RPMI8226 (cell line): ENCODE measurements at places on chromosomes 16 and 17.
A peak's percentile ranks its signal among the peaks of the same experiment; 100 is the strongest.

DNA sequence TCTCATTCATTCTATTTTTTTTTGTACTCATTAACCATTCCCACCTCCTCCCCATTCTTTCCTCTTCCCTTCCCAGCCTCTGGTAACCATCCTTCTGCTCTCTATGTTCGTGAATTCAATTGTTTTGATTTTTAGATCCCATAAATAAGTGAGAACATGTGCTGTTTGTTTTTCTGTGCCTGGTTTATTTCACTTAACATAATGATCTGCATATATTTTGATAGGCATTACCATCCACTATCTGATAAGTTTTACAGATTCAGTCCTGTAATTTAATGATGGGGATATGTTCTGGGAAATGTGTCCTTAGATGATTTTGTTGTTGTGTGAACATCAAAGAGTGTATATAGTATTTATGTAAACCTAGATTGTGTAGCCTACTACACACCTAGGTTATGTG lies 77.5 kb upstream of the CPHXL start:
- no peak for DNase-seq

DNA sequence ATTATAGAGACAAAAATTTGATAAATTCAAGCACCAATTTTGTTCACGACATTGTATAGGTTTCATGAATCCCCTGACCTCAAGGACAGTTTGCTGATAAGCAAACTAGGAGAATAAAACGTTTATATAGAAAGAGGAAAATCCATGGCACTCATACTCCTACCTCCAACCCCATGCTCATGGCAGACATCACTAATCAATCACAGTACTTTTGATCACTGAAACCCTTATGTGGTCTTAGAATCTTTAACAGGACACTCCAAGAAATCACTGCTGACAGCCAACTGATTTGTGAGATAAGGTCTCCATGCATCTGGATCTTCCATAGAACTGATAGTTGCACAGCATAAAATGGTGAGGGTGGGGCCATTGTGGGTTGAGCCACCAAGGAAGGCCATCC lies 4.7 kb upstream of the NHERF1 start:
- DNase-seq = no peak

- DNase-seq = no peak
These were observed 261 bp upstream of the B4GALNT2 start for GRCh38 chr17:49132317-49132698.

DNA sequence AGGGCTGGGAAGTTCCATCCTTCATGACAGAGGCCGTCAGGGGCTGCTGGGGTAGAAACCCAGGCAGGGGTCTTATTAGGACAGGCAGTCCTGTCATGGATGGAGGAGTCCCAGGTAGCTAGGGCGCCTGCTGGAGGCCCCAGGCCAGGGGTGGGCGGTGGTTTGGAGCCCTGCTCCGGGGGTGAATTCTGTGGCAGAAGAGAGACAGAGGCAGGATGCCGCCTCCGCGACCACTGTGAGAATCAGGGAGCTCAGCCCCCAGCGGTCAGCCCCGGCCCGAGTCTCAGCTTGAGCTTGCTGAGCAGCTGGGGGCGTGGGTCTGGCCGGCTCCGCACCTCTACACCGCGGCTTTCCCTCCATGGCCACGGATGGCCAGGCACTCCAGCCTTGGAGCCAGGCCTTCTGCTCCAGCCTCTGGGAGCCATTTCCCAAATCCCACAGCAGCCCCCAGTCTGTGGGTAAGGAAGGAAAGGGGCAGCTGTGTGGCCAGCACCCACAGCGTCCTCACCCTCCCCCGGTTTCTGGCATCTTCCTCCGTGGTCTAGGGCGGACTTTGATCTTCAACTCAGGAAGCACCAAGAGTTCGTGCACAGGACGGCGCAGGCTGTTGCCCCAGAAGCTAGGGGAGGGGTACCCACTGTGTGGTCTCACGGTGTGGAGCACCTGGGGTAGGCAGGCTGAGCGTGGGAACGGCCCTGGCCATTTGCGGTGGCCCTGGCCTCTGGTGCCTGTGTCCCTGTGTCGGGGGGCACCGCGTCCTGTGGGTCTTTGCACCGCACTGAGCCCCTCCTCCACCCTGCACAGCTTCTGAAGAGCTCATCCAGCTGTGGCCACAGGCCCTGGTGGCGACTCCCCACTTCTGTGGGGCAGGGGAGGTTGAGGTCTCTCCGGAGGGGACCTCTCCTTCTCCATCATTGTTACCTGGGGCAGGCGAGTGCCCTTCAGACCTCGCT lies 14.1 kb downstream of the CD7 start:
- DNase-seq = no peak

DNA sequence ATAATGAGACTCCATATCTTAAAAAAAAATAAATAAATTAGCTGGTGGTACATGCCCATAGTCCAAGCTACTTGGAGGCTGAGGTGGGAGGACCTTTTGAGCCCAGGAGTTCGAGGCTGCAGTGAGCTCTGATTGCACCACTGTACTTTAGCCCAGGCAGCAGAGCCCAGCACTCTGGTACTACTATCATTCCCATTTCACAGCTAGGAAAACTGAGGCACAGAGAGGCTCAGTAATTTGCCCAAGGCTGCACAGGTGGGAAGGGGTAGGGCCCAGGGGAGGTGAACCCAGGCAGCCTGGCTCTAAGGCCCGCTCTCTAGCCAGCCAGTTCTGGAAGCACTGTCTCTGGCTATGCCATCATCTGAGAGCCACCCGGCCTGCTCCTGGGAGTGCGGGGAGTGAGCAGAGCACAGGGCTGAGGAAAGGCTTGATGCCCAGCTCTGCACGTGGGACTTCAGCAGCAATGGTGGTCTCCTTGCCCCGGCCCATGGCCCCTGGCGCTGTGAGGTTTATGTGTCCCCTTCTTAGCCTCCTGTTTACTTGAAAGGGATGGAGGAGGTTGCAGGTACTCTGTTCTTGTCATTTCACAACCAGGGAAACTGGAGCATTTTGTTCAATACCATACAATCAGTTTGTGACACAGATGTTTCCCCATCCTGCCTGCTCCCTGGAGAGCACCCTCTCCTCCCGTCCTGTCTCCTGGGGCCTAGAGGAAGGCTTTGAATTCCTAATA lies 222.3 kb downstream of the KATNIP start:
- DNase-seq = no peak

DNA sequence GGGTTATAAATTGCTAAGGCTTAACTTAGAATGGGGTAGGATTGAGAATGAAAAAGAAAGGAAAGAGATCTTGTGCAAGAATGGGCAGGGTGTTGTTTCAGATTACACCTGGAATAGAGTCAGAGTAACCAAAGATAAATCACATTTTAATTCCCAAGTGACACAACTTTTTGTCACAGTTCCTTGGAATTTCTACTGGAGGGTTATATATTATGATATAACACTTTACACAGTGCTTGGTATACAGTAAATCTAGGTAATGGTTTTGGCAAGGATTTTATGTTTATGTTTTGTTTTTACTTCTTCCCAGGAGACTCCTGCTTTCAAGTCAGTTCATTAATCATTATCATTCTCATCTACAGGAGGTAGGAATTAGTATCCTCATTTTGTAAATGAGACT lies 115.7 kb upstream of the KCNJ16 start:
- no peak for DNase-seq

DNA sequence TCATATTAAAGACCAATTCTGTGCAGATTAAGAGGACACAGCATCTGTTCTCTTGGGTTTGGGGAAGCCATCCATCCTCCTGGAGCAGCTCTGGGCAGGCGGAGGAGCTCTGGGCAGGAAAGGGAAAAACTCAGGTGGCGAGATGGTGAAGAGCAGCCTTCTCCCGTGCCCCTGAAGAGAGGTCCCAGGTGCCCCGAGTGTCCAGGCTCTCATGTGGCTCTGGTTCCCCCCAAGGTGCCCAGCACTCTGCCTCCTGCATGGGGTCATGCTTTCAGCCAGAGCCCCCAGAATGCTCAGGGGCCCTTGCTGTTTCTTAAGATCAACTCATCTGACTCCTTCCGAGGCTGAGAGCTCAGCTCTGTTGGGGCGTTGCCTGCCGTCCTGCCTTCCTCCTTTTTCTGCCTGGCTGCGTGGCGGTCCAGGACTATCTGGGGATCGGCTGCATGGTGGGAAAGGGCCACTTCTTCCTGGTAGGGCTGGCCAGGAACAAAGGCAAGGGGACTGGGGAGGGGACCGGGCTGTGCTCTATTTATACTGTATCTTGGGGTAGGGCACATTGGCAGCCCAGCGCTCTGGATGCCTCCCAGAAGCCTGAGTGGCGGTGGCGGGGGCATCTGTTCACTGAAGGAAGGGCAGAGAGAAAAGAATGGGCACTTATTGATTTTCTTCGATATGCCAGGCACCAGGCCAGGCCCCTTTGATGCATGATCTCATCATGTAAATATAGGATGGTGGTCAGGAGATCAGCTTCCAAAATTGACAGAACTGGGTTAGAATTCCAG lies 103.2 kb upstream of the SDK2 start:
- no peak for DNase-seq

- DNase-seq = peak; percentile 32
These were observed 1.1 kb downstream of the MPP2 start for GRCh38 chr17:43905985-43906852.

DNA sequence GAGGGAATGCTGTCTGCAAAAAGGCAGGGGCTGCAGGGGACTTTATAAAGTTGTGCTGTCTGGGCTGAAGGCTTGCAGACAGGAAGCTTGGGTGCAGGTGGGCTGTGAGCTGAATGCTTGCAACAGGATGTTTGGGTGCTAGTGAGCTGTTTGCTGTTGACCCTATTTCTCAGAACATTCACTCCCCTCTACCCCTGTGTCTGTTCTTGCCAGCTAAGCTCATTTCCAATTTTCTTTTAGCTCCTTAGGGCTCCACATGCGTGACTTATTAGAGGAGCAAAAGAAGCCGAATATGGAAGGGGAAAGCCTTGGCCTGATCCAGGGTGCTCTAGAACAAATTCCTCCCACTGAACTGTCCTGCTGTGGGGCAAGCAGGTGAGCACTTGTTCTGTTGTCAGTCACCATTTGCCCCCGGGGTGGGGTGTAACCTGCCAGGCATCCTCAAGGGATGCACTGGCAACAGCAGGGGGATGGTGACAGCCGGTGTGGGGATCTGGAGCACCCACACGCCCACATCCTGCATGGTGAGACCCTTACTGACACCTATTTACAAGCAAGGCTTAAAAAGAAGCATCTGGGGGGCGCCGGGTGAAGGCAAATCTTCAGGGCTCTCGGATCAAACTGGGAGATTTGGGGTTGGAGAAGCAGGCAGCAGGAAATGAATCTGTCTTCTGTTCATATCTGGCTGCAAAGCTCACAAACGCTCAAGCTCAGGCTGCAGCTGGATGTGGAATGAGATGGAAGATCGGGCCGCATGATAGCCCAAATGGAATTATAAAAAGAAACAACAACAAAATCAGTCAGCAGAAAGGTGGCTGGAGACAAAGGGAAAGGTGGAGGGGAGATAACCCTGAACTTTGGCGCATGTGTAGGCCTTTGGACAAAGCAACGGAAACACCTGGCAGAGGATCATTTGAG lies 21.1 kb upstream of the NUP93 start:
- DNase-seq = no peak

- DNase-seq = no peak
These were observed 10.9 kb upstream of the MMD start for GRCh38 chr17:55432358-55433028.
